HuH-7.5 (cell line): ENCODE measurements at places on chromosomes 5 and 9.

- no peak for DNase-seq
Measured at GRCh38 chr9:109604781-109605180, 106.7 kb upstream of the PTPN3 start.

GRCh38 chr5:55603922-55604321 is 69.2 kb upstream of the PLPP1 start:
- DNase-seq = no peak

DNA sequence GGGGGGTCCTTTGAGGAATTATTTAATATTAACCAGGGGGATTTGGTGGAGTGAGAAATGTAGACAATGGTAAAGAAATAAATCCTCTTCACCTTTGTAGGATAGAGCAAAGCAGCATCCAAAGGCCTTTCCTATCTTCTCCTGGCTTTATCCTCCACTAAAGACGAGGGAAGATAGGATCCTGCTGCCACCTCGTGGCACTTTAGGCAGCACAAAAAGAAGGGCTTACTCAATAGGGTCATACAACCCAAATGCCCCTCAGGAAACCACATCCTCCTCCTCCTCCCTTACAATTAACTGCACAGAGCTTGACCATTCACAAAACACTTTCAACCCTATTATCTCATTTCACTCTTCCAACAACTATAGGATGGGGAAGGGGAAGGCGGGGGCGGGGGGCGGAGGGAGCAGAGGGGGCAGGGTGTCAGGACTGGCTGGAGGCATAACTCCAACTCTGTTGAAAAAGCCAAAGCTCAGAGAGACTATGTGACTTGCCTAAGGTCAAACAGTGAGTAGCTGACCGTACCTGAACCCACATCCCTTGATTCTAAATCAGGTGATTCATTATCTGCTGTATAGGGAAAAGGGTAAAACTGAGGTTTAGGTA is 45.4 kb upstream of the MYOT start:
- peak; percentile 25 for DNase-seq

- no peak for DNase-seq
Measured at GRCh38 chr5:110916381-110917049, 155.0 kb upstream of the TSLP start.

- DNase-seq = no peak
Measured at GRCh38 chr9:115162946-115163345, 45.0 kb upstream of the TNC start.

GRCh38 chr5:123700624-123701287 is 188.8 kb downstream of the CSNK1G3 start:
- no peak for DNase-seq

- no peak for DNase-seq
Measured at GRCh38 chr5:135069016-135069770, 35.2 kb upstream of the PITX1 start.

DNA sequence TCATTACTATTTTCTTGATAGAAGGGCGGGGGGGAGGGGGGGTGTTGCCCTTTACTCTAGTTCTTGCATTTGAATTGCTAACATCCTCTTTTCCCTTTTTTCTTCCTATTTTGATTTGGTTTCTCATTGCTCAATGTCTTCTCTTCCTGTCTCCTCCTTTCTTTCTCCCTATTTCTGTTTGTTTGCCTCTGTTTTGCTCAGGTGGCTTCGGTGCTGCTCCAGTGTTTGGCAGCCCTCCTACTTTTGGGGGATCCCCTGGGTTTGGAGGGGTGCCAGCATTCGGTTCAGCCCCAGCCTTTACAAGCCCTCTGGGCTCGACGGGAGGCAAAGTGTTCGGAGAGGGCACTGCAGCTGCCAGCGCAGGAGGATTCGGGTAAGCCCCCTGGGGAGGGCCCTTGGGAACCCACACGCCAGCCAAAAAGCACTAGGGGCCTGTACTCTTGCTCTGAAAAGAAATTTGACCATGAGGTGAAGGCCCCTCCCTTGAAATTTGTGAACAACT is 48.3 kb downstream of the FAM78A start:
- DNase-seq = no peak

GRCh38 chr5:86644843-86645242 is 27.1 kb downstream of the COX7C start:
- no peak for DNase-seq

GRCh38 chr5:90909101-90909503 is 350.5 kb downstream of the ADGRV1 start:
- no peak for DNase-seq

- DNase-seq = no peak
Measured at GRCh38 chr9:117465706-117466105, 50.8 kb upstream of the ASTN2 start.

DNA sequence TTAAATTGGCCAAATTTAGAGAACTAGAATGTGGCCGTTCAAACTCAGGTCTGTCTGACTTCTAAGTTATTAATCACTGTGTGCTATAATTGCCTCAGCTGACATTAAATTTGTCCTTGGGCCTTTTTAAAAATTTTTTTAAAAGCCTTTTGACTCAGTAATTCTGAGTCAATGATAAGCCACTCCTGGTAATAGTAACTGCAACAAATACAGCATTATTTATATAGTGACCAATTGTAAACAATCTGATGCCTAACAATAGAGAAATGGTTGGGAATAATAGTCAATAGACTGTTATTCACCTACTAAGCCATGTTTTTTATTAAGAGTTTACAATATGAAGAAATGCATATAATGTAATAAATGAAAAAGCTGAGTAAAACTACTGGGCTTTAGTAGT is 70.9 kb upstream of the FSD1L start:
- DNase-seq = no peak

- no peak for DNase-seq
Measured at GRCh38 chr9:21097817-21098216, 20.1 kb upstream of the IFNB1 start.

GRCh38 chr9:86885232-86885631 is 62.1 kb downstream of the GAS1 start:
- no peak for DNase-seq

DNA sequence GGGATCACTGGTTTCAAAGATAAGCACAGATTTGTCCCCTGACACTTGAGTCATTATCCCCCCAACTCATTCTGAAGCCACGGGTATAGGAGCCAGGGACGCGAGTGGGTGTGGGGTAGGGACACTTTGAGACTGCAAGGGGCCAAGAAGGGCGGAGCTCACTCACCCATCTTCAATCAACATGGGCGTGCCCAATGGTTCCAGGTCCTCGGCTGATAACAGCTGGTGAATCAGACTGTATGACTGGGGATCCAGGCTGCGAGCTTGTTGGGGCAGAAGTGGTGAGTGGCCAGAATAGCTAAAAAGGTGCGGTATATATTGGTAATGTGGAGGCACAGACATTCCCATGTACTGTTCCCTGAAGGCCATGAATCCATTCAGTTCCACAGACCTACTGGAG is 30.7 kb upstream of the NR5A1 start:
- DNase-seq = no peak

DNA sequence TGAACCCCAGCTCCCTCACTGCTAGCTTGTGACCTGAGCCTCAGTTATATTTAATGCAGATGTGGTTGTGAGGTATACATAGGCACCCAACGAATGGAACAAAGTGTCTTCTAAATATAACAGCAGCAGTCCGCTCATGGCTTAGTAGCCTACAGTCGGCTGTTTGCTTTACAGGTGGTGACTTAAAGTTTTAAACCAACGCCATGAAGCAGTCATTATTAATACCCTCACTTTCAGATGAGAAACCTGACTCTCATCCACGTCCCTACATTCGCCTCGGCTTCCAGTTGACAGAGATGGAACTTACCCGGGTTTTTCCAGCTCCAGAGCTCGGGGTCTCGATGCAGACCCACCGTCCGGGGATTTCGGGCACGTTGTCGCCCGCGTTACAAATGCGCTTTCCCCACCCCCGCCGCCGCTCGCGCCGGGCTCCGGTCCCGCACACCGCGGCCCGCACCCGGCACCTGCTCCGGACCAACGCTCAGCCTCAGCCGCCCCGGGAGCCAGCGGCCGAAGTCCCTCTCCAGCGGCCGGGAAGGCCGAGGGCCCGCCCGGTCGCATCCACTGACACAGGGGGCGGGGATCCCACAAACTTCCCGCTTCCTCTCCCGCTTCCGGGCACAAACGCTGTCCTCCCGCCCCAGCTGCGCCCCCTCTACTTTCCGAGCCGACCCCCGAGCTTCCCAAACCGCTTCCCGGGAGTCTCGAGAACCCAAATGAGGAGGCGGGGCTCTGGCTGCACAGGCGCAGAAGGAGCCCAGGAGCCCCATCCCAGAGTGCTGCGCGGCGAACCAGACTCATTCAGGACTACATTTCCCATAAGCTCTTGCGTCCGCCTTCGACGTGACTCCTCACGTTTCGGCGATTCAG is at the start of gene ZNF782:
TSS of gene ZNF782 (minus strand) at position 734 of the 870 bp plus-strand sequence. CDS start 2,553 bp downstream, outside the sequence.
- peak; percentile 60 for DNase-seq

DNA sequence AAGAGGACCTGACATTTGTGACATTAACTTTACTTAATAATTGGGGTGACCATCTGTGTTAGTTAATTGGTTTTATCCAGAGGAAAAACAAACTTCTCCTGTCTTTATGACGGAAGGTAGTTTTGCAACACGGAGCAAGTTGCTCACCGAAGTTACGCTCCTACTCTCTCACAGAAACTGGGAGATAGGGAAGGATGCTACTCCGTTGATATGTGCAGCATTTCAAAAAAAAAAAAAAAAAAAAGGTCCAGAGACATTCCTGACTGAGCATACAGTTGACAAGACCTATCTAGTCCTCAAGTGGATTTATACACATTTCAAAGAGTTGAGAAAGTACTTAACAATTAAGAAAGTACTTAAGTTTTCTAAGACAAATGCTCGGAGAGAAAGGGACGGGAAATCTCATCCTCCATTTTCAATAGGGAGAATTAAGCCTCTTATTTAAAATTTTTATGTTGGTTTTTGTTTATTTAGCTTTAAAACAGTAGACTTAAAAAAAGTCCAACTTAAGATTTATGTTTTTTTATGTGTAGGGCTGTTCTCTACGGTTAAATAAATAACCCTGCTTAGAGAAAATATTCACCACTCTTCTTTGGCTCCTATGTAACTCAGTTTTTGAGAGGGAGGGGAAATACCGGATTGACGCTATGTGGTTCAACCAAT is 455 bp upstream of the FER start:
- no peak for DNase-seq

- DNase-seq = no peak
Measured at GRCh38 chr5:140591747-140592372, 27.2 kb downstream of the SLC35A4 start.

GRCh38 chr5:67245259-67245846 is 48.8 kb upstream of the CD180 start:
- no peak for DNase-seq

GRCh38 chr9:137176302-137177182 is 4.7 kb upstream of the TMEM210 start:
- DNase-seq = peak; percentile 87

GRCh38 chr9:124372038-124372437 is 43.2 kb downstream of the PSMB7 start:
- no peak for DNase-seq

DNA sequence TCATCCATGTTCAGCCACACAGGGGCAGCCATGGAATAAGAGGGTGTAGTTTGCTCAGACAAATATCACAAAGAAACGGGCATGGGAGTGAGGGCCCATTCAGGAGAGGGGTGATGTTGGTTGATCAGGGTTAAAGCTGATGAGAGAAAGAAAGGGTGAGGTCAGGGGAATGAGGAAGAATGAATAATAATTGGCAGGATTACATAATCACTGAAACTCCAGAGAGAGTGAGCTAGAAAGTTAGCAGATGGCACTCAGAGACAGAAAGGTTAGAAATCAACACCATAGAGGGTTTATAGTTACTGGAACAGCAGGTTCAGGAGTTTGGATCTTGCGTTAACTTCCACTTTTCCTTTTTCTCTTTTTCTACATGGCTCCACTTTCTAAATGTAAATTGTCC is 113.9 kb downstream of the TAF11L14 start:
- DNase-seq = no peak

DNA sequence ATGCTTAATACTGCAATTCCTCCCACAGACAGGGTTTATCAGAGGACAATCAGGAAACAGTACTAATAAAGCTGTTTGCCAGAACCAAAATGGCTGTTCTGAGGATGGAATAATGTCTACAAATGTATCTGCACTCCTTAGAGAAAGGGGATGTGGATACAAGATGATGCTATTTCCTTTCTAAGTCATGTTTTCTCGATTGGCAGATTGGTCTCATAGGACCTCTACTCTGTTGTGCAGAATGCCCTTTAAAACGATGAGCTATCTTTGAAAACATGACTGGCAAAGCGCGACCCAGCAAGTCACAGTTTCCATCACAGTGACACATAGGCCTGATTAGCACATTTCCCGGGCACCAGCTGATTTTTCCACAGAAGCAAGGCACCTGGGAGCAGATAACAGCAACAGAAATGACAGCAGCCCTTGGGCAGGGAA is 54.0 kb downstream of the AOPEP start:
- no peak for DNase-seq

GRCh38 chr9:112119225-112120029 is 55.7 kb downstream of the SUSD1 start:
- peak; percentile 35 for DNase-seq

DNA sequence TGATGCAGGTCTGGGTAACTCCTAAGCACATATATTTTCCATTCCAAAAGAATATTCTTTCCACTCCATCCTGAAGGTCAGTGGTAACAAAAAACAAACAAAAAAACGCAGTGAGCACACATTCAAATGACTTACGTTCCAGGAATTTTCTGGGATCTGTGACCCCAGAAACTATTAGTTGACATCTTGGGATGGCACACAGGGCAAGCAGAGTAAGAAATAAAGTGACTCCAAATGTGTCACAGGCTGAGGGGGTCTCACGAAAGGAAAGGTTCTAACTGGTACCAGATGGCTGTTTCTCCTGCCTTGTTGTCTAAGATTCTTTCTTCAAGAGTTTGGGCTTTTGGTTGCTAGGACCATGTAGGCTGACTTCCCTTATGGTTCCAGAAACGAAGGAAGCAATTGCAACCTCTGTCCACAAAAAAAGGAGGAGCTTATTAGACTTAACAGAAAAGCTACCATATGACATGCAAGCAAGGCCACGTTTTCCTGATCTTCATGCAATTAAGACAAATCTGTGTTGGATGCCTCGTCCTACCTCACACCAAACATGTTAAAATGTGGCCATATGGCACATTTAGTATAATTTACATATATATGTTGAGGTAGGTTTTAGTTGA is 32.7 kb downstream of the PTGS1 start:
- no peak for DNase-seq

GRCh38 chr5:42943931-42944631 is 96.0 kb downstream of the ANXA2R start:
- no peak for DNase-seq

GRCh38 chr5:17898766-17899165 is 264.5 kb downstream of the TAF11L14 start:
- DNase-seq = no peak

- peak; percentile 50 for DNase-seq
Measured at GRCh38 chr5:69492923-69493395, 369 bp downstream of the OCLN start.
